Activated CD4-positive, alpha-beta T cell treated with anti-CD3 and anti-CD28 coated beads, Interleukin-2, Interleukin-6, amounts not matched to agents 100 ng/mL and 50 ng/mL, durations not matched to agents 16 hours and 8 hours (primary cell): ENCODE measurements at places on chromosomes 1 and 21.

DNA sequence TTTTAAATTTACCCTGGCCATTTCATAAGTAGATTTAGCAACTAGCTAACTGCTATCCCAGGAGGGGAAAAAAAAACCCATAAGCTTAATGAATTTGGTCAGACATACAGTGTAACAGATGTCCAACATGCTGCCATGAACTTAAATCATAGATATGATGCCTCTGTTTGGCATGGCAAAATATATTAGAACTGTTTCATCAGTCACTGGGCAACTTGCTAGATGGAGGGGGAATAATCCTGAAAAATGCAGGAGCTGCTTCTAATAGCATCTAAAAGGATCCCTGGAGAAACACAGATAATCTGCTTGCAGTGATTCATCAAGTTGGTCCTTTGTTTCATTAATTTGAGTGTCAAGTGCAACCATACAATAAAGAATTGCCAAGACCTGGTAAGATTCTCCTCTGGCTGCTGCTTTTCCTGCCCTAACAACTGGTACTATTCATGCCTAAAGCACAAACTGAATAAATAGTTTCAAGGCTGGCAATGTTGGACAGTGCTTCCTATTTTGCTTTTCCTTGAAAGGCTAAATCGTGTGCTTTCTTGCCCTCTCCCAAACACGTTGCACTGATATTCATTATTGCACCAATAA lies 1.5 kb upstream of the ST6GALNAC5 start:
- no peak for DNase-seq

- no peak for DNase-seq
These were observed 1.6 kb upstream of the LEFTY2 start for GRCh38 chr1:225942574-225942973.

- DNase-seq = no peak
These were observed 651.3 kb downstream of the PTPRC start for GRCh38 chr1:199290186-199290585.

DNA sequence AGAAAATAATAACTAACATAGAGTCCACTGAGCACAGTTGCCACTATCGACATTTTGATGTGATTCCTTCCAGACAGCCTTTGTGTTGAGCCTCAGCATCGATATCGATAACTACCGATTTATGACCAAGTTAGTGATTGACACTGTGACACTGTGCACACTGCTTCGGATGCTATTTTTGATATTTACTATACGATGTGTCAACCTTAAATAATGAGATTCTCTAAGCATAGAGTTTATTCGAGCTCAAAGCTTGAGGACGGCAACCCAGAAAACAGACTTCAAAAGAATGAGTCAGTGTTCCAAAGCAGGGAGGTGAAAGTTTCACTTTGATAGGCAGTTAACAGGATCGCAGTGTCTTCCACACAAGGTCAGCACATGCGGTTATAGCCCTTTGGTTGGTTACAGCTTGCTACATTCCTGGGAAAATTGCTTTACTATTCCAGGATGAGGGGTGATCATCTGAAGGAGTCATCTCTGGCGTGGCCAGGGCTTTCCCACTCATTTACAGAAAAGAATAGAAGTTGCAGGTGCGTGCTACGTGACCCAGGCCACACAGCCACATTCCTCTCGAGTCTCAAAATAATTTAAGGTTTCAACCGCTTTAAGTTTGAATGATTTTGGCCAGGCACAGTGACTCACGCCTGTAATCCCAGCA lies 53.6 kb upstream of the EFHD2 start:
- peak; percentile 46 for DNase-seq

GRCh38 chr1:112247961-112248360 lies 148.1 kb upstream of the CTTNBP2NL start:
- DNase-seq = no peak
